Stimulated activated CD4-positive, alpha-beta T cell treated with anti-CD3 and anti-CD28 coated beads, Interleukin-4, amount 100 ng/mL, for 1 hour (primary cell): ENCODE measurements at places on chromosomes 3 and 15.

- DNase-seq: no peak
Observed at GRCh38 chr3:124592658-124593441, 137.4 kb upstream of the UMPS start.

GRCh38 chr3:4309491-4310128 is 6.4 kb downstream of the SETMAR start:
- DNase-seq: no peak

- DNase-seq: no peak
Observed at GRCh38 chr15:68921926-68922325, 8.4 kb upstream of the SPESP1 start.

DNA sequence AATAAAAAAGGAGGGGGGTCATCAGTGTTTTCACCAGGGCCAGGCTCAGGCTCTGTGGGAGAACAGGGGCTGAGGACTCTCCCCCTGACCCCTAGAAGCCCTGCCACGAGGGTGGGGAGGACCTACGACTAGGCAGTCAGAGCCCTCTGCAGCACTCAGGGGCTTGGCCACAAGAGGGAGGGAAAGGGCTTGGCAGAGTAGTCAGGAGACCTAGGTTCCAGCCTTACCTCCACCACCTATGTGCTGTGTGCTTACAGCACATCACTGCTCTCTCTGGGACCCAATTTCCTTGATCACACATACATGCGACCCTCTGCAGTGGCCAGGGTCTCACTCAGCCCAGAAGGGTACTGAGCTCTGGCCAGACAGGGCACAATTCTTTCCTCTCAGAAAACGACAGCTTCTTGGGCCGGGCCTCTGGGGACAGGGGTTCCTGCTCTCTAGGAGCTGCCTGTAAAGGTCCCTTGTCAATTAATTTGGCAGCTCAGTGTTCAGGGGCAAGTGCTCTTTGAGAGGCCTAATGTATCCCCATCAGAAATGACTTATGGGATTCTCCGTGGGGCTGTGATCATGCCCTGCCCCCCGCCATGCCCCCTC is 16.4 kb upstream of the SKIC8 start:
- no peak for DNase-seq

DNA sequence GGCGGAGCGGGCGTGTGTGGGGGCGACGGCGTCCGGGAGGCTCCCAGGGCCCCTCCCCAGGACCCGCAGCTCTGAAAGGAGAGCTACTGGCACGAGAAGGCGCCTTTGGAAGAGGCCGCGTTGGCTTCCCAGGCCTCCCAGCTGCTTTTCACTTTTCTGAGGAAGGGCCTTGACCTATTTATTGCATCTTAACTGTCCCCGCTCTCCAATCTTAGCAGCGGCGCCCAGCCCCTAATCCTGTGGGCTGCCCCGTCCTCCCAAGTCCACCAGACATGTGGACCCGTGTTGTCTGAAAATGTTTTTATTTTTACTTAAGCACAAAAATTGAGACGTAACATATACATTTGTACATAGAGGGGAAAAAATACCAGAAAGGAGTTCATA is 481 bp upstream of the ULK3 start:
- DNase-seq: no peak

GRCh38 chr3:190339130-190339529 is 16.9 kb upstream of the CLDN1 start:
- no peak for DNase-seq

DNA sequence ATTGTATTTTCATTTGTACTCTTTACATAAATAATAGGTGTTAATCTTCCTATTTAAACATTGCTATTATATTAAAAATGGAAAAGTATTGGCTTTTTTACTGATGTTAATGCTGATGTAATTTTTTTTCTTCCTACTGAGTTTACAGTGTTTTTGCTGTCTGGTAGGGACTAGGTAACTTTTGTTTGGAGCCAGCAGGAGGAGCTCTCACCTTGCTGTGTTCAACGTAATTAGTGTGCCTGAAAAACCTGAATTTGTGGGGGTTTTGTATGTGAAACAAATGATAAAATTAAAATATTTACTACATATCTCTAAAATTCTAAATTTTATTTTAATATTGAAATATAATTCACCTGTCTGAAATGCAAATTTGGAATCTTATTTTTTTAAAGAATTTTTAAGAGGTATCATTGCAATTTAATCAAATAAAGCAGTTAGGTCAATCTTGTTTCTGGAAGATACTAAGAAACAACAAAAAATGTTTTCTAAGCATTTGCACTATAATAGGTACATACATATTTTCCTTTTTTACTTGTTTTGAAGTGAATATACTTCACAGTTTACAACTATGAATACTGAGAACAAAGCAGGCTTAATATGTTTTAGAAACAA is 48.8 kb downstream of the EPHA6 start:
- no peak for DNase-seq

DNA sequence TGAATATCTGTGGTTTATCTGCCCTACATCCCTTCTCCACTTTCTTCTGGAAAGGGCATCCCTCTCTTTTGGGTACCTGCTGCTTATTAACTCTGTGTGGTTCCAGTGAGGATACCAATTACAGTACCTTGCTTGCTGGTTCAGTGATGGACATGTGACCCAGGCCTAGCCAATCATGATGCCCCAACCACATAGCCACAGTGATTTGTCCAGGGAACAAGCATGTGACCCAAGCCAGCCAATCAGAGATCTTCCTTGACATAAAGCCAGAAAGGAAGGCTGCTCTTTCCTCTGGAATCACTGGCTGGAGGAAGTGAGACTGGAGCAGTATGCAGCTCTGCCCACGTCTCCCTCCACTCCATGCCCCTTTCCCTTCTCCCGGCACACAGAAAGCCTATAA is 10.9 kb upstream of the TMEM158 start:
- DNase-seq: no peak

GRCh38 chr3:134380249-134380648 is 6.0 kb upstream of the AMOTL2 start:
- DNase-seq: no peak

- no peak for DNase-seq
Observed at GRCh38 chr3:48863122-48863521, 15.4 kb upstream of the PRKAR2A start.

- no peak for DNase-seq
Observed at GRCh38 chr3:167882057-167882667, 146.6 kb downstream of the SERPINI1 start.

- no peak for DNase-seq
Observed at GRCh38 chr15:66770518-66771350, 68.7 kb downstream of the SMAD6 start.

DNA sequence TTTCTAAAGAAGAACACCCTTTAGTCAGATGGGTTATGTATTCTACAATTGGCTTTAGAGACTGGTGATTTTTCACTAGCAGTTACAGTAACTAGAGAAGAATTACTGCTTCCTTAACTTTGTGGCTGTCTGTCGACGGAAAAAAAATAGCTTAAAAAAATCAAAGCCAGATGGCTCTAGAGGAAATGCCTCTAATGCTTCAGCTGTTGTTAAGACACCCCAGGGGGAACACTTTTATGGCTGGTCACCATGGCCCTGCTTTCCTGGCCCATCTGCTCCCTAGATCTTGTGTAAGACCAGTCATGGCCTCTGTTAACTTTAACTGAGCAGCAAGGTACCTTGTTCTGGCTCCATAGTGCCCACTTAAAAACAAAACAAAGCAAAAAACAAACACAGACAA is 198.6 kb upstream of the PLSCR5 start:
- no peak for DNase-seq
